CD4-positive, alpha-beta T cell (primary cell): ENCODE measurements at places on chromosomes 2 and 18.

DNA sequence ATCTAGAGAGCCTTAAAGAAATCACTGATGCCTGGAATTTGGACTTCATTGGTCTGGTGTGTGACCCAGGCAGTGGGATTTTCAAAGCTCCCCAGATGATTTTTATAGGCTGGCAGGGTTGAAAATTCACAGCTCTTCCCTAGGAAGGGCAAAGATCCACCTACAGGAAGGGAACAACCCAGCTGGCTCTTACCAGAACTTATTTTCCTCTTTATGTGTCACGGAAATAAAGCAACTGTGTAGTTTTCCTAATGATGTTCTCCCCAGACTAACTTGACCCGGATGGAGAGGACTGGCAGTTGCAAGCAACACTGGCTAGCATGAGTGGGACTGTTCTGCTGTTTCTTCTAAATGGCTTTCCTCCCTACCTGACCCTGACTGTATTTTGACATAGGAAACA lies 235.6 kb downstream of the ALPK2 start:
- DNase-seq, result no peak

DNA sequence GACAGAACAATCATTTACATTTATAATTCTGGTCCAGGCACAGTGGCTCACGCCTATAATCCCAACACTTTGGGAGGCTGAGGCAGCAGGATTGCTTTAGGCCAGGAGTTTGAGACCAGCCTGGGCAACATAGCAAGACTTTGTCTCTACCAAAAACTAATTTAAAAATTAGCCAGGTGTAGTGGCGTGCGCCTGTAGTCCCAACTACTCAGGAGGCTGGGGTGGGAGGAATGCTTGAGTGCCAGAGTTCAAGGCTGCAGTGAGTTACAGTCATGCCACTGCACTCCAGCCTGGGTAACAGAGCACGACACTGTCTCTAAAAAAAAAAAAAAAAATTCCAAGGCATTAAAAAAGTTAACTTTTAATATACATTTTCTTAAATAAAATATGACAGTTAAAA lies 88.1 kb downstream of the PLEKHM3 start:
- no peak for DNase-seq

DNA sequence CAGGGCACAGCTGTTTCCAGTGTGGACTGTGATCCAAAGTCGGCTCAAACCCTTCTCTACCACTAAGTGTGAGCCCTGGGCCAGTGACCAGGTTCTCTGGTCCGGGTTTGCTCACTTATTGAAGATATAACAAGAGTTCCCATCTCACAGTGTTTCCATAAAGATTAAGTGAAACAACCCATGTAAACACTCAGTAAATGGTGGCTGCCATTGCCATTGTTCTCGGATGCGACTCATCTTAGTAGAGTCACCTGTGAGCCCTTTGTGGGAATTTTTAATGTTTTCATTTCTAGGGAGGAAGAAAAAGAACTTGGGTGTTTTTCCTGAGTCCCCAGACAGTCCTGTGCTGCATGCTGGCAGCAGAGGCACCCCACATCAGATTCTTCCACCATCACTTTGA lies 53.4 kb downstream of the TPGS2 start:
- no peak for DNase-seq

- peak; percentile 19 for DNase-seq
Observed at GRCh38 chr18:45837283-45838070, 12.0 kb downstream of the SIGLEC15 start.

- DNase-seq, result no peak
Observed at GRCh38 chr2:5409898-5410381, 282.2 kb upstream of the SOX11 start.

GRCh38 chr2:20216130-20217025 lies 8.6 kb downstream of the SDC1 start:
- DNase-seq, result no peak
